ENCODE measurements at places on chromosomes 3 and 15.

GRCh38 chr3:72453706-72454105 is 394.5 kb downstream of the SHQ1 start:
- DNase-seq, result no peak

GRCh38 chr3:37068031-37068430 is 74.7 kb downstream of the MLH1 start:
- no peak for DNase-seq

DNA sequence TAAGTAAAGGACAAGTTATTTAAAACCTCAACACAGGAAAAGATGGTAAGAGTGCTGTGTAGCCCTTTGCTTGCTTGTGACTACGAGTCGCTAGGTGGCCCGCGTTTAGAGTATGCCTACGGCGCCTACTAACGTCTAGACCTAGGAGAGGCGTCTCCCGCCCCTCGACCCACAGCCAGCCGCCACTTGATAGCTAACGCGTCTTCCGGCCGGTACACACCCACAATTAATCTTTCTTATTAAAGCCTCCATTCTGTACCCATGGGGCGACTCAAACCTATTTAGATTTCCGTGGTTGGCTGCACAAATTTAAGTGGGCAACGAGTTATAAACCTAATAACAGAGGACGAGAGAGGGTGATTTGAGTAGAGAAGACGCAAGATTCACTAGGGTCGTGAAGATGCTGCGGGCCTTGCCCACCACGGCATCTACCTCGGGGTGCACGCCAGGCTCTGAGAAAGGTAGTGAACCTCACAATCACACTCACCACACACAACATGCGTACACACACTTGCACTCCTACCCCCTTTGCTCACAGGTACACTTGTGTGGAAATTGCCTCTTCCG is 12.0 kb downstream of the SOX2 start:
- DNase-seq, result no peak

- no peak for DNase-seq
Observed at GRCh38 chr3:112360561-112360960, 27.6 kb downstream of the CD200 start.

DNA sequence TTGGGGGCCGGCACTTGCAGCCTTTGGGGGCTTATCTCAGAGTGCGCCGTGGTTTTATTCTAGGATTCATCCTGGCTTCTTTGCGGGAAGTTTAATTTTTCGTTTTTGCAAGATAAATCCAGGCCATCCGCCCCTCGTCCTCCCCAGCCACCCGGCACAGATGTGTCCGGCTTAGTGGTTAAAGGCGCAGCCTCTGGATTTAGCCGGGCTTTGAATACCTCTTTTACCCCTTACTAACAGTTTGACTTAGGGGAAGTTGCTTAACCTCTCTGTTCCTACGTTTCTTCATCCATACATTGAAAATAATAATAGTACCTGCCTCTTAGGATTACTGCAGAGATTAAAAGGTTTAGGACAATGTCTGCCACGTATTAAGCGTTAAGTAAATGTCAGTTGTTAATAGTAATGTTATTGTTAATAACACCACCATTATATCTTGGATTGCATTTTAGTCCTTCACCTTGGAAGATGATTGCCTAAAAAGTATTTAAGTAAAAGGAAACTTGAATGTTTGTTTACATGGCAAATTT is 714 bp downstream of the ECT2 start:
- no peak for DNase-seq

GRCh38 chr3:191425322-191425734 is 35.6 kb upstream of the PYDC2 start:
- DNase-seq, result no peak

All from GM12864 (cell line).